ENCODE measurements at places on chromosomes 2 and 18. TPM values are rescaled to one million over a fixed set of nuclear protein-coding genes. Genes with fewer than 3 reads are reported as not detected.

The ANKRD62 gene
- total RNA-seq: not detected

The FAM98A gene
- total RNA-seq: 18.1 TPM

The NPHP1 gene
- total RNA-seq: 2.8 TPM

The ATP6V1C2 gene
- total RNA-seq: not detected

The NCKAP1 gene
- 101 TPM for total RNA-seq

The CHST9 gene
- not detected for total RNA-seq

The GALNT1 gene
- 64.6 TPM for total RNA-seq

The CIB4 gene
- total RNA-seq: not detected

Measured in epithelial cell of alveolus of lung (primary cell).